ENCODE measurements at places on chromosomes 6 and 20. TPM values are rescaled to one million over a fixed set of nuclear protein-coding genes. Genes with fewer than 3 reads are reported as not detected.
A peak's percentile ranks its signal among the peaks of the same experiment; 100 is the strongest.

DNA sequence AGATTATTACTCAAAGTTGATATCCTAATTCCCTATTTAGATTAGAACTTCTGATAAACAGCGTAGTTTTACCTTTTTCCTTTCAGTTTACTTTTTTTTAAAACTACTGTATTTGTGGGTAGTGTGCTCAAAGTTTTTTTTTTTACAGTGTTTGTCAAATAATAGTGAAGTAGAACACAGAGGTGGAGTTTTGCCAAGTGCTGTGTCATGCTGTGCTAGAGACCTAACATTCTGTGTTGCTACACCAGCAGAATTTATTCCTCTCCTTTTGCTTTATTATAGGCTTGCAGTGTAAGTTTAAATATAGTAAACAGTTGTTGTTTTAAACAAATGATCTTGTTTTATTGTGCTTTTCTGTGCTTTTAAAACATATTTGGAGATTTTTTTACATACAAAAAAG is 125.4 kb downstream of the HIVEP1 start:
- H3K27ac ChIP-seq = no peak overlapping the region
- H3K4me3 ChIP-seq = no peak overlapping the region
- no peaks in the 10 kb centered on the region for H3K27me3 ChIP-seq
- H3K4me1 ChIP-seq = peaks cover 9% of the 10 kb centered on the region

Gene DEFB125
- total RNA-seq = not detected

Gene MCCD1
- not detected for total RNA-seq

DNA sequence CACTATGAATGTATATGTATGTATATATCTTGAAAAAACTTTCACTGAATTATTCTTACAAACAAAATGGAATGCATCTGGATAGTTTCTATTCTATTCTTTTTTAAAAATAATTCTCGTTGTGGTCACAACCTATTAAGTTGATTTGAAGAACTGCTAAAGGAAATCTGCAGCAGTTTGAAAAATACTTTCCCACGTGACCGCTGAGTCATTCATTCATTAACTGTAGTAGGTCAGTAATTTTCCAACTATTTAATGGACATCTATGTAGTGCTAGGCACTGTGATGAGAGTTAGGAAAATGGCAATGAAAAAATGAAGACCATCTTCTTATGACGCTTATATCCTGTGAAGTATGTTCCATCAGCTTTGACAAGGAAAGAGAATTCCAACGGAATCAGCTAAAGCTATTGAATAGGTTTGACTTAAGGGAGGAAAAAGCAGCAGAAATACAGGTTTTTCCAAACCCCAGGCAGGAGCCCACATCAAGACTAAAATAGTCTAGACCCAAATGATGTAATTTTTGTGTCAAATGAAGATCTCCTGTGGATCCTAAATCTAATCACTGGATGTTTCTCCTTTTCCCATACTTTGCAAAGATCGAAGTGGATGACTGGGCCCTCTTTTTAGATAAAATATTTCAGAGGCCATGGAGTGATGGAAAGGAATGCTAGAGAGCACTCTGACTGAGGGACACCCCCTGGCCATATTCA is 4.1 kb upstream of the EFHC1 start:
- H3K27me3 ChIP-seq = no peaks in the 10 kb centered on the region
- no peak overlapping the region for H3K4me3 ChIP-seq
- no peak overlapping the region for H3K27ac ChIP-seq
- H3K36me3 ChIP-seq = no peaks in the 10 kb centered on the region
- H3K4me1 ChIP-seq = peaks cover 6% of the 10 kb centered on the region
- DNase-seq = no peak

- no peaks in the 10 kb centered on the region for H3K4me1 ChIP-seq
- no peak overlapping the region for H3K27ac ChIP-seq
- H3K4me3 ChIP-seq = no peak overlapping the region
- no peaks in the 10 kb centered on the region for H3K27me3 ChIP-seq
Observed at GRCh38 chr6:169499848-169500247, 202.0 kb downstream of the WDR27 start.

DNA sequence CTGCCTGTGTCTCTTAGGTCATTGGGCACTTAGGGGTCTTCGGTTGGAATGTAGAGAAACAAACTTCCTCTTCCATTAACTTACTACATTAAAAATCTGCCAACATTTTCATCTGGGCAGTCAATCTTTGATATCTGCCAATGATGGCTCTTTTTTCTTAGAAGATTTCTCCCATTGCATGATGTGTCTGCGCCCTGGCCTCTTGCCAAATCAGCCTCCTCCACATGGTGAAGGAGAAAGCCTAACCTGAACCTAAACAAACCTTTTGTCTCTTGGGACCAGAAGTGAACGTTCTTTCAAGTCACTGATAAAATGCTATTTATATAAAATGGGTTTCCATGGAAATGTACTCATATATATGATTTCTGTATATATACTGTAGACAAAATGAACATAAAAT is 998.9 kb upstream of the GJE1 start:
- no peak overlapping the region for H3K4me3 ChIP-seq
- H3K27ac ChIP-seq = no peak overlapping the region
- no peaks in the 10 kb centered on the region for H3K36me3 ChIP-seq
- no peaks in the 10 kb centered on the region for H3K27me3 ChIP-seq
- DNase-seq = no peak

- H3K4me1 ChIP-seq = no peaks in the 10 kb centered on the region
- no peaks in the 10 kb centered on the region for H3K27me3 ChIP-seq
- DNase-seq = no peak
- H3K36me3 ChIP-seq = no peaks in the 10 kb centered on the region
Observed at GRCh38 chr6:134407791-134408190, 89.9 kb upstream of the SGK1 start.

GRCh38 chr6:128209771-128210170 is 308.9 kb upstream of the THEMIS start:
- H3K4me1 ChIP-seq = no peaks in the 10 kb centered on the region
- no peaks in the 10 kb centered on the region for H3K27me3 ChIP-seq
- no peaks in the 10 kb centered on the region for H3K36me3 ChIP-seq

DNA sequence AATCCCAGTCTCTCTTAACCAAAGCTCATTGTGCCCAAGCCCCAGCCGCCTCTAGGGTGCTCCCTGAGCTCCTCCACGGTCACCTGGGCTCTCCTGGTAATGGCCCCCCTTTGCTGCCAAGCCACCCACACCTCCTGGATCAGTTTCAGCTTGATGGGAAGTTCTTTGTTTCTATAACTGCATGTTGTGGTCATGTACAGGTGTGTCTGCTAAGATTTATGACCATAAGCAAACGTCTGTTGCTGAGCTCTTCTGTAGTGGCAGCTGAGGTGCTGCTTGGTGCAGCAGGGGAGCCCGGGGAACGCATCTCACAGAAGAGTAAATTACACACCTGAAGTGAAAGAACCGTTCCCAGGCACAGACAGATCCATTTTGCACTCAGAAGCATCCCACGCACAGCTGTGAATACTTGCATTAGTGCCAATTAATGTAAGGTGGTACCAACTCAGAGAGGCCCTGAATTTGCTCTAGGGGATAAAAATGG is 194.6 kb upstream of the ARID1B start:
- H3K4me3 ChIP-seq = no peak overlapping the region
- H3K27ac ChIP-seq = no peak overlapping the region
- H3K36me3 ChIP-seq = no peaks in the 10 kb centered on the region

Gene PRDM13
- not detected for total RNA-seq

Gene RIPOR2
- total RNA-seq = 1.2 TPM

DNA sequence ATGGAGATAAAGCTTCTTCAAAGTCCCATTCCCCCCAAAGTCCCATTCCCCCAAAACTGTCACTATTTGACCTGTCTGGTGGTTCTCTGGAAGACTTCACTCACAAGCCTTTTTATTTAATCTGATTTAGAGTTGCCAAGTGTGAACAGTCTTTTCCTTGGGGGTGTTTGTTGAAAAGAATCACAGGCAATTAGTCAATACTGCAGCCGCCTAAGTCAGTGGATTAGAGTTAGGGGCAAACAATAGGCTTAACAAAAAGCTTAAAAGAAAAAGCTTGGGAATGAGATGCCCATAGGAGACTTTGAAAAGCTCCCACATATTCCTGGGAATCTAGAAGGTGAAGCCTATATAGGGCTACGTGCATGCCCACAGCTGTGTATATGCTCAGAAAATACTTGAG is 8.0 kb upstream of the RIPOR2 start:
- no peak overlapping the region for H3K27ac ChIP-seq
- no peaks in the 10 kb centered on the region for H3K4me1 ChIP-seq
- H3K36me3 ChIP-seq = no peaks in the 10 kb centered on the region
- no peak overlapping the region for H3K4me3 ChIP-seq
- DNase-seq = no peak

GRCh38 chr6:6997263-6998193 is 110.2 kb upstream of the RREB1 start:
- H3K4me1 ChIP-seq = no peaks in the 10 kb centered on the region
- H3K27me3 ChIP-seq = no peaks in the 10 kb centered on the region
- no peak for DNase-seq
- H3K27ac ChIP-seq = no peak overlapping the region
- H3K4me3 ChIP-seq = no peak overlapping the region
- H3K36me3 ChIP-seq = no peaks in the 10 kb centered on the region

DNA sequence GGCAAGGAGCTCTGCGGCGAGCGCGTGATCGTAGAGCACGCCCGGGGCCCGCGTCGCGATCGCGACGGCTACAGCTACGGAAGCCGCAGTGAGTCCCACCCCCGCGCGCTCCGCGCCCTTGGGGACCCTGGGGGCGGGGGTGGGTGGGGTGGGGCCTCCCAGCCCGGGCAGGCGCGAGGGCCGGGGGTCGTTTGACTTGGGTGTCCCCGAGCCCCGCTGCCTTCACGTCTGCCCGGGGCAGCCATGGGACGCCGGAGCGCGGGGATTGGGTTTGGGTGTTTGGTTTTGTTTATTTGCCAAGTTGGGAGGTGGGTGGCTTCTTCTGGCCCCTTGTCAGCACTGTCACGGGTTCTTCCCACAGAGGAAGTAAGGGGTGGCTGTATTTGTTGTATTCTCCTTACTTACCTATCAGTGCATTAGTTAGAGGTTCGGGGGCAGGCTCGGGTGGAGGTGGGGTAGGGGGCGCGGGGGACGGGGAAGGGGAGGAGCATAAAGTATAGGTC is 777 bp downstream of the SRSF6 start:
- peaks cover 3% of the 10 kb centered on the region for H3K4me1 ChIP-seq
- no peaks in the 10 kb centered on the region for H3K27me3 ChIP-seq
- H3K27ac ChIP-seq = peak overlapping the region; percentile 100
- H3K36me3 ChIP-seq = peaks cover 34% of the 10 kb centered on the region
- peak overlapping the region; percentile 97 for H3K4me3 ChIP-seq
- DNase-seq = no peak

Gene BPI
- not detected for total RNA-seq

GRCh38 chr6:130749402-130749801 is 77.8 kb upstream of the SMLR1 start:
- no peaks in the 10 kb centered on the region for H3K4me1 ChIP-seq
- H3K27me3 ChIP-seq = no peaks in the 10 kb centered on the region

Gene GJA10
- not detected for total RNA-seq

Gene DOK5
- 1.3 TPM for total RNA-seq

- H3K27ac ChIP-seq = no peak overlapping the region
- H3K36me3 ChIP-seq = no peaks in the 10 kb centered on the region
- H3K27me3 ChIP-seq = no peaks in the 10 kb centered on the region
- H3K4me3 ChIP-seq = no peak overlapping the region
Observed at GRCh38 chr6:105677671-105678475, 275.0 kb upstream of the PREP start.

- no peak overlapping the region for H3K27ac ChIP-seq
- H3K36me3 ChIP-seq = no peaks in the 10 kb centered on the region
- no peaks in the 10 kb centered on the region for H3K27me3 ChIP-seq
- DNase-seq = no peak
- no peak overlapping the region for H3K4me3 ChIP-seq
Observed at GRCh38 chr6:97316978-97317377, 34.0 kb upstream of the MMS22L start.

- no peak for DNase-seq
- H3K27ac ChIP-seq = no peak overlapping the region
- no peaks in the 10 kb centered on the region for H3K27me3 ChIP-seq
- no peaks in the 10 kb centered on the region for H3K36me3 ChIP-seq
Observed at GRCh38 chr6:86192123-86192522, 549.4 kb upstream of the SYNCRIP start.

Gene PGC
- total RNA-seq = not detected
